Suppressor macrophage (primary cell): ENCODE measurements at places on chromosomes 4 and X.

GRCh38 chr4:160717848-160718247, 1446.0 kb downstream of the FSTL5 start:
- DNase-seq = no peak

- DNase-seq = no peak
Measured at GRCh38 chr4:169215656-169216055, 55.1 kb downstream of the SH3RF1 start.

GRCh38 chrX:48468247-48468671, 1.8 kb downstream of the SLC38A5 start:
- no peak for DNase-seq

- DNase-seq = no peak
Measured at GRCh38 chrX:2756548-2756947, 4.7 kb downstream of the XG start.

DNA sequence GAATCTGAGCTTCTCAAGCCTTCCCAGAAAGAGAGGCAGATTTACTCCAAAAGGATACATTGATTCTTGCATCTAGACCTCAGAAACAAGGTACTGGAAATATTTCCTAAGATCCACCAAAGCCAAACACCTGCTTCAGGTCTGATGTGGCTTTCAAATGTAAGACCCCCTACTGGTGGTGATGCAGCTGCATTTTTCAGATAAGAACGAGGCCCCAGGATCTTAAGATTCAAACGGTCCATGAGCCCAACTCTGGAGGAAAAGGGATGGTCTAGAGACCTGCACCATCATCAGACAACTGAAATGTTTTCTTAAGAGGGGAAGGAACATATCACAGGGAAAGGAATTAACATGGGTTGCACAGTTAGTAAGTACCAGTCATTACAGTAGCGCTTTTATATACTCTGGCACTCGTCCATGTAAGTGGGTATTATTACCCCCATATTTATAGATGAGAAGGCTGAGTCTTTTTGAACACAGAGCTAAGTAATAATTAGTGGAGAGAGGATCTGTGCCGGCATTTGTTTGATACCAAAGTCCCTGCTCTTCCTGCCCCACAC, 73.7 kb downstream of the LEF1 start:
- no peak for DNase-seq
